ENCODE measurements at places on chromosomes 7 and 10.
A peak's percentile ranks its signal among the peaks of the same experiment; 100 is the strongest.

DNA sequence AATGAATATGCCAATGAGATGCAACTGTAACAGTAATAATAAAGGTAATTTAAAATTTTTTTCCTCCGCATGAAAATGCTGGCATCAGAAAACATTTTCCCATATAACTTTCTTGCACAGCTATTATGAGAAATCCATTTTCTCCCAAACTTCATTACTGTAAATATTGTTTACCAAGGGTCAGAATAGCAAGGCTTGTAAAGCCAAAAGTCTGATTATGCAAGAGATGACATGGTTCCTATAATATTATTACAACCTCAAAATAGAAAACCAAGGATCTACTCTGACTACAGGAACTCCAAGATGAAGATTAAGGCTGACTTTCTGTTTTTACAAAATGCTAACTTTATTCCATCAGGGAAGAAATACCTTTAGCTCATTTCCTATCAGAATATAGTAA, 162.7 kb upstream of the CDK1 start:
- DNase-seq: no peak

DNA sequence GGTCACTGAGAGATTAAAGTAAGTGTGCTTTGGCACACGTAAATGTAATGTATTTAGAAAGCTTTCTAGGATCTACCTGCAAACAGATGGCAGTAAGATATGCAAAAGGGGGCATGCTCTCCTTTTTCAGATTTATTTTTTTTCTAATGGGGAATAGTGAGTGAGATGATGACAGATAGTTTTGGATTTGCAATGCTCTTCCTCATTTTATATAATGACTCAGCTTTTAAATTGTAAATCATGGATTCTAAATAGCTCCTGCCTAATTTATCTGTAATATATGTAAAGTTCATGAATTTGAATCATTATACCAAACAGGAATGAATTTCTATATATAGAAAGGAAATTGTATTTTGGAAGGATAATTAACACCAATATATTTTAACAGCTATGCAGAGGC, 961.6 kb upstream of the LRRTM3 start:
- no peak for DNase-seq

DNA sequence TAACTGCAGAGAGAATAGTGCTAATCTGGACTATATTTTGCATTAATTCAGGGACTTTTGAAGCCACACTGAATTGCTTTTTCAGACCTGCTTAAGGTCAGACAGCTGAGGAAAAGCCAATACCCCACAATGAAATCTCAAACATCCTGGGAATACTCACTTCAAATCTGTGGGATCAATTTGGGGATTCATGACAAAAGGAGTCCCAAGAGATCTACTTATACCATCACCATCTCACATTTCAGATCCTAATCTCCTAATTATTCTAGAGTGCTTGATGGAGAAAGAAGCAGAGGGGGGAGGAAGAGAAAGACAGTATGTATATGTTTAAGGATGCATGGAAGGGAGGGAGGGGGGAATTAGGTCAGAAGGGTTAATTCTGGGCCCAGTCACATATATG, 202.2 kb downstream of the CACNA2D1 start:
- no peak for DNase-seq

- DNase-seq: no peak
These were observed 326.0 kb downstream of the DGKB start for GRCh38 chr7:14576578-14576977.

GRCh38 chr10:129505500-129506075, 38.5 kb downstream of the MGMT start:
- no peak for DNase-seq

DNA sequence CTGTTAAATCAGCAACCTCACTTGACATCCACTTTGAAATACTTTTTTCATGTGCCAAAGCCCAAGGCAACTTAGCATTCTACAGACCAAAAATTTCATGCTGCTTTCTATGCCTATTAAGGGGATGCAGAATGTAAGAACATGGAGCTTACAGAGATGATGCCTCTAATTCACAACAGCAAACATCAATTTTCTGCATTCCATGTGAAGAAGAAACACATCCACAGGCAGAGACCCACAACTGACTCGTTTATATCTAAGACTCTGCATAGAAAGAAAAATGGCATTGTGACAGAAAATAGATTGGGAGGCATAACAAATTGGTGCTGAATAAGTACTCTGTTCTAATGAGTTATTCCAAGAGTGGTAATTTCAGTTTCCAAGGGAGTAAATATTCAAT, 107.6 kb downstream of the SGMS1 start:
- DNase-seq: no peak

GRCh38 chr7:5870311-5870710, 10.3 kb upstream of the OCM start:
- DNase-seq: no peak

DNA sequence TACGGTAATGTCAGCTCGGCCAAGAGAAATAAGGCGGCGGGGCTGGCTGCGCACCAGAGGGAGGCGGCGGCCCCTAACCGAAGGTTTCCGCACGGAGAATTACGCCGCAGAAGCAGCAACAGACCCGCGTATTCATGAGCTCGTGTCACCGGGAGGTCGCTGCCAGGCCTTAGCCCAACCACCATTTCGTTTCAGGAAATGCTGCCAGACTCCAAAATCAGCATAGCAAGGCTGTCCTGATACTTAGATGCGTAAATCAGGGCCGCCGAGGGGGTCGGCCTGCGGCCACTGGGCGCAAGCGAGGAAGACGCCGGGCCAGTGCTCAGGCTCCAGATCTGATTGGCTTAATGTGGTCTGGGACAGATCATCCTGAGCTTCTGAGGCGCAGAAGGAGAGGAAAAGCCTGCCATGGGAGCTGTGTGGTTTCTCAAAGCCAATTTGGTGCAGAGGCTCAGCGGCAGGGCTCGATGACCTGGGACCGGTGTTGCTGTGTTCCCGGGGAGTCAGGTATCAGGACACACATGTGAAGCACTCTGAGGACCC, 247.9 kb downstream of the BAMBI start:
- peak; percentile 78 for DNase-seq

DNA sequence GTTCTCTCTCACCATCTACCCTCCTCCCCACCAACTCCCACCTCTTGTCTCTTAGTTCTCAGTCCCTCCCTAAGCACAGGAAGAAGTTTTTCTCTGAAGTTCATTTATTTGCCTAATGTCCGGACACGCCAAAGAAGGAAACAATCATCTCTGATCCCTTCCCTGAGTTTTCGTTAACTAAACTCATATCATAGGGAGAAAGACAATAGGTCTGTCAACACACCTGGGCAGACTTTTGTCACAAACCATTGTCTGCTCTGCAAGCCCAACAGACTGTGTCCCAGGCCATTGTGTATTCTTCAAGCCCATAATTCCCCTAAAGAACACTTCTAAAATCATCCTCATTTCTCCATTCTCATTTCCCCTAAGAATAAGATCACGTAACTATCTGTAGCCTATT, 691.0 kb upstream of the MBL2 start:
- no peak for DNase-seq
